ENCODE measurements at places on chromosomes 12 and 14.

DNA sequence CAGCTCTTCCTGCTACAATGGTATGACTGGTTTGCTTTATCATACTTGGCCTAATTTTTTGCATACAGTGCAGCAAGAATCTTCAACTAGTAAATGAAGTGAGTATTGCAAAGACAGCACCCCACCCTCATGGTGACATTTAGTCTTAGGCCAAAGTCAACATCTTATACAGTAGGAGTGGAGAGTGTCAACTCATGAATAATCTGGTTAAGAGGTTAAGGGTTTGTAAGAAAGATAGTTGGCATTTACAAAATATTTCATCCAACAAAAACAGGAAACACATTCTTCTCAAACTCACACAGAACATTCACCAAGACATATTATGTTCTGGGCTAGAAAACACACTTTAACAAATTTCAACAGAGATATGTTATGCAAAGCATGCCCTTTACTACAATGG, 2.2 kb upstream of the OAS1 start:
- H3K4me1 ChIP-seq = peaks cover 28% of the 10 kb centered on the region
- no peaks in the 10 kb centered on the region for H3K27me3 ChIP-seq
- H3K36me3 ChIP-seq = no peaks in the 10 kb centered on the region

GRCh38 chr14:104305511-104306449, 167.4 kb downstream of the KIF26A start:
- DNase-seq = no peak
- no peaks in the 10 kb centered on the region for H3K4me1 ChIP-seq
- no peak overlapping the region for H3K4me3 ChIP-seq
- no peaks in the 10 kb centered on the region for H3K36me3 ChIP-seq
- H3K27ac ChIP-seq = no peak overlapping the region
- no peaks in the 10 kb centered on the region for H3K27me3 ChIP-seq

DNA sequence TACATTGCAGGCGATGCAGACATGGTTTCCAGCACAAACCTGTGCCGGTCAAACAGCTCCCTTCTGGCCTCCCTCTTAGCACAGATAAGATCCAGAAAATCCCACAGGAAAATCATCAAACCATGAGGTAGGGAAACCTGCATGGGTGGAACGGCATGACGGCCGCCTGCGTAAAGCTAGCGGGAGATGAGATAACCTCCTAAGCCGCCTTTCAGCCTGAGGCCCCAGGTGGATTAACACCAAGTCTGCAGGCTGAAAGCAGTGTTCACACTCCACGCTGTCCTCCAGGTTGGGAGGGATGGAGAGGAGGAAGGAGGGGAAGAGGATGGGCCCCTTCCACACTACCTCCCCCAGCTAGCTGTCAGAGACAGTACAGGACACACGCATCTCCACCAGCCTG, 63.8 kb downstream of the TSPAN11 start:
- no peak overlapping the region for H3K27ac ChIP-seq
- no peak for DNase-seq
- no peaks in the 10 kb centered on the region for H3K27me3 ChIP-seq
- H3K36me3 ChIP-seq = no peaks in the 10 kb centered on the region
- no peaks in the 10 kb centered on the region for H3K4me1 ChIP-seq
- no peak overlapping the region for H3K4me3 ChIP-seq

- H3K27ac ChIP-seq = no peak overlapping the region
- DNase-seq = no peak
- no peaks in the 10 kb centered on the region for H3K4me1 ChIP-seq
- H3K27me3 ChIP-seq = no peaks in the 10 kb centered on the region
- no peak overlapping the region for H3K4me3 ChIP-seq
These were observed 334.8 kb upstream of the RGS6 start for GRCh38 chr14:71597287-71597920.

DNA sequence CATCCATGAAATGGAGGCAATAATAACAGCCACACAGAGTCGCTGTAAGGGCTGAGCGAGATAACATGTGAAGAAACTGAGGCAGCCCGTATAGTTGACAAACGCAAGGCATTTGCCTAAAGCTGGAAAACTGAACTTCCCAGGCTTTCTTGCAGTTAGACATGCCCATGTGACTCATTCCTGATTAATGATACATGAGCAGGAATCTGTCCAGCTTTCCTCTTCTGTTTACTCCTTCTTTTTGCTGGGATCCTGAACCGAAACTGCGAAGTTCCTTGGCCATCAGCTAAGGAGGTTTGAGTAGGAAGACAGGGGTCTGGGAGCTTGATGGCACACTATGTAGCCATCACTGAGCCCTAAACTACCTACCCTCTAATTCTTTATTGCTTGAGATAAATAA, 52.2 kb downstream of the ST8SIA1 start:
- no peaks in the 10 kb centered on the region for H3K36me3 ChIP-seq
- peaks cover 12% of the 10 kb centered on the region for H3K4me1 ChIP-seq
- no peak for DNase-seq
- peak overlapping the region; percentile 70 for H3K27ac ChIP-seq

- DNase-seq = no peak
- H3K4me3 ChIP-seq = peak overlapping the region; percentile 9
These were observed 53.8 kb upstream of the CCDC175 start for GRCh38 chr14:59630288-59630963.

- no peak overlapping the region for H3K27ac ChIP-seq
- peaks cover under 1% of the 10 kb centered on the region for H3K27me3 ChIP-seq
- no peaks in the 10 kb centered on the region for H3K36me3 ChIP-seq
- no peaks in the 10 kb centered on the region for H3K4me1 ChIP-seq
- no peak overlapping the region for H3K4me3 ChIP-seq
These were observed 270.1 kb downstream of the ADGRD1 start for GRCh38 chr12:131223791-131224225.

GRCh38 chr12:125351788-125352187, 286.6 kb downstream of the AACS start:
- no peaks in the 10 kb centered on the region for H3K4me1 ChIP-seq
- DNase-seq = no peak
- no peaks in the 10 kb centered on the region for H3K36me3 ChIP-seq
- H3K27me3 ChIP-seq = peaks cover 9% of the 10 kb centered on the region
- H3K4me3 ChIP-seq = no peak overlapping the region
